ENCODE measurements at places on chromosomes 2 and 18.

GRCh38 chr18:33699372-33699771 is 121.4 kb downstream of the ASXL3 start:
- DNase-seq, result no peak

GRCh38 chr18:30334781-30335180 is 707.8 kb downstream of the DSC3 start:
- DNase-seq, result no peak

DNA sequence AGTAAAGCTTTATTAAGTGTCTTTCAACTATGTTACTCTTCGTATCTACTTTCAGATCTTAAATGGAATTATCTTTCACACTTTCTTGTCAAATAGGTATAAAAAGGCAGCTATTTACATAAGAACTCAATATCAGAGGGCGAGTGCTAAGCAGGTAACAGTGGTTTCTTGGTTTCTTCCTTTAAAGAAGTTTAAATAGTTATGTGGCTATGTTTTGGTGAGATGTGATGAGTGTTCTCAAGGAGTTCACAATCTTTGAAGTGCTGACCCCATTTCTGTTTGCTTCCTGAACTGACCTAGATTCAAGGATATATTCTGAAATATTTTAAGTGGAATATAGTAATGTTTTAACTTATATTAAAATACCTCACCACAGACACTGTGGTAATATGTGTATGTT is 161.9 kb downstream of the DPP4 start:
- no peak for DNase-seq

- DNase-seq, result no peak
Observed at GRCh38 chr18:70732188-70732587, 443.3 kb downstream of the SOCS6 start.

DNA sequence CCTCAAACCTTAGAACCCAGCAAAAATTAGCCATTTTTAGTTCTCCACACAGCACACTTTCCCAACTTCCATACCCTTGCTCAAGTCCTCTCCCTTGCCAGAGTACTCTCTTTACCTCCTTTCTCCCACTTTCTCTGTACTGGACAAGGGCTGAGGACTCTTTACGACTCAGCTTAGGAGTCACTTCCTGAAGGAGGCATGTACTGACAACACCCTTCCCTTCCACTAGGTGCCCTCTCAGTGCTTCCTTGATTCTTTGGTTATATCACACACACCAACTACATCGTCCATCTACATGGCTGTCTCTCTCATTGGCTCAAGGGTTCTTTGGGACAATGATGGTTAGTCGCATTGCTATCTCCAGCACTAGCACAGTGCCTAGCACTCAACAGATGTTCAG is 5.2 kb upstream of the C18orf63 start:
- DNase-seq, result no peak

DNA sequence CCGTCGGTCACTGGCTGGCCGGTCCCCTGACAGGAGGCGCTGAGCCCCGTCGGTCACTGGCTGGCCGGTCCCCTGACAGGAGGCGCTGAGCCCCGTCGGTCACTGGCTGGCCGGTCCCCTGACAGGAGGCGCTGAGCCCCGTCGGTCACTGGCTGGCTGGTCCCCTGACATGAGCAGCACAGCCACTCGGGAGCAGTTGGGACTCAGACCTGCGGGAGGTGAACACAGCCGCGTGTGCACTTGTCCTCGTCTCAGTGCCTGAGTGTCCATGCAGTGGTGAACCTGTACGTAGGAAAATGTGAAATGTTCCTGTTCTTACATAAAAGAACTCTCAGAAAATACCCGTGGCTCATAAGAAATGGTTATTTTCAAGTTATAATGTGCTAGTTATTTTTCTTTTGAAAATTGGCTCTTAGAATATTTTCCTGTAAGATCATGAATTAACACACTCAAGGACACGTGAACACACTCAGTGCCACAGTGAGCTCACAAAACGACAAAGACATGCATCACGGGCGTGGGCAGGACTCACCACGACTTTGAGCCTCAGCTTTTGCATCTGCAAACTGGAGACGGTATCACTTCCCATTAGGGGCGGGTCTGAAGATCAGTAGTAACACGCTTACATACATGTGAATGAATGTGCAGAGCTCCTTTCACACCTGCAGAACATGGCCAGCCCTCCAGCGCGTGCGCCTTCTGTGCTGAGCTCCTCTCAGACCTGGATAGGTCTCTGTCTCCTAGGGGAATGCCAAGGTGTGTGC is 21.1 kb upstream of the NFATC1 start:
- no peak for DNase-seq

- no peak for DNase-seq
Observed at GRCh38 chr2:41947701-41948396, 100.0 kb upstream of the PKDCC start.

All from stimulated activated CD8-positive, alpha-beta memory T cell treated with anti-CD3 and anti-CD28 coated beads, Interleukin-15, amount 100 ng/mL, for 4 hours (primary cell).